NCI-H1436 treated with DMSO at 0.1 percent for 48 hours (cell line): ENCODE measurements at places on chromosomes 1 and 21.

DNA sequence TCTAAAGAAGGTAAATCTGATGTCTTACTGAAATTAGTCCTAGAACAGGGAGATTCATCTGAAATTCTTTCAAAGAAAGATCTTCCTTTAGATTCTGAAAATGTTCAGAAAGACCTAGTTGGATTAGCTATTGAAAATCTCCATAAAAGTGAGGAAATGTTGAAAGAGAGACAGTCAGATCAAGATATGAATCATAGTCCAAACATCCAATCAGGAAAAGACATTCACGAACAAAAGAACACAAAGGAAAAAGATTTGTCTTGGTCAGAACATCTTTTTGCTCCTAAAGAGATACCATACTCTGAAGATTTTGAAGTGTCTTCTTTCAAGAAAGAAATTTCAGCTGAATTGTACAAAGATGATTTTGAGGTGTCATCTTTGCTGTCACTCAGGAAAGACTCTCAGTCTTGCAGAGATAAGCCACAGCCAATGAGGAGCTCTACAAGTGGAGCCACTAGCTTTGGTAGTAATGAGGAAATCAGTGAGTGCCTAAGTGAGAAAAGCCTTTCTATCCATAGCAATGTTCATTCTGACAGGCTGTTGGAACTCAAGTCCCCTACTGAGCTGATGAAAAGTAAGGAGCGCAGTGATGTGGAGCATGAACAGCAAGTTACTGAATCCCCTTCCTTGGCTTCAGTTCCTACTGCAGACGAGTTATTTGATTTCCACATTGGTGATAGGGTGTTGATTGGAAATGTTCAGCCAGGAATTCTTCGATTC lies 61.6 kb upstream of the QSOX1 start:
- no peak for DNase-seq

- DNase-seq: no peak
These were observed 24.8 kb upstream of the TCEA3 start for GRCh38 chr1:23449306-23449705.

DNA sequence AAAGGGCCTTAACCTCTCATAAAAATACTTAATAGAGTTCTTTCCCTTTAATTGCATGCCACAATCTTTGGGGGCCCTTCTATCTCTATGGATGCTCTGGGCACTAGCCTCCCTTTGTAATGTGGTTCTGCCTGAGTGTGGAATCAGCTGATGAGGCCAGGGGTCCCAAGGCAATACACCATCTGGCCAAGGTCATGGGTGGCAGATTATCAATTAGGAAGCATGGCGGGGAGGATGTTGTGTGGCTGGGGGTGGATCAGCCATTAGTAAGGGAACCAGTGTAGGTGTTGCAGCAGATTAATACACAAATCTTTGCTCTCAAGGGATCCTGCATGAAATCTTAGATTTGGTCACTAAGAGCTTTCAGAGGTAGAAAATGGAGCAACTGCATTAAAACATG lies 35.3 kb downstream of the NHLH2 start:
- DNase-seq: no peak

GRCh38 chr1:21837476-21837875 lies 25.4 kb downstream of the LDLRAD2 start:
- DNase-seq: no peak

- no peak for DNase-seq
These were observed 5.6 kb downstream of the SLC5A9 start for GRCh38 chr1:48228156-48228555.

DNA sequence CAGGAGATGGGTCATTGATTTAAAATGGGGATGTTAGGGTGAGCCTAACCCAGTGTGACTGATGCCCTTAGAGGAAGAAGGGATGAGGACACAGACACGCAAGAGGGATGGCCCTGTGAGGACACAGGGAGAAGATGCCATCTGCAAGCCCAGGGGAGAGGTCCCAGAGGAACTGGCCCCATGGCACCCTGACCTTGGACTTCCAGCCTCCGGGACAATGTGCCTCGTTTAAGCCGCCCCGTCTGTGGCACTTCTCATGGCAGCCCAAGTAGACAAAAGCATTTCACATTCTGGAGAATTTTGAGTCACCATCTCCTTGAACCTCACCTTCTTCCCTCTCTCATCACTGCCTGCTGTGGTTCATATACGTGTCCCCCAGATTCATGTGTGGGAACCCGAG lies 20.1 kb upstream of the PCBP3 start:
- DNase-seq: no peak

DNA sequence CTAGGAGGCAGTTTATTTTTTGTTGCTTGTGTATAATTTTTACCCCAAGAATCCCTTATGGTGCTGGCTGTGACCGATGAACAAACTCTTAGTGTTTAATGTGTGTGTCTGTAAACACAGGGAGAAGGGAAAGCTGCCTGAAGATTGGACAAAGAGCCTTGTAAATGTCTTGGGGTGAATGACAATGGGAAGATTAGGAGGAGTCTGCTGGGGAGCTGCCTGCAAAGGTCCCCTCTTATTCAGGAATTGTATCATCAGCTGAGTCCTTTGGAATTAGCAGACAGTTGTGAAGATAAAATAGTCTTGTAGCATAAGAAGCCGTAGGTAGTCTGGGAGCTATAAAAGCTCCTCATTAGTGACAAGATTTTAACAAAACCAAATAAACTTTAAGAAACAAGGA lies 88.4 kb downstream of the RUNX1 start:
- DNase-seq: no peak

DNA sequence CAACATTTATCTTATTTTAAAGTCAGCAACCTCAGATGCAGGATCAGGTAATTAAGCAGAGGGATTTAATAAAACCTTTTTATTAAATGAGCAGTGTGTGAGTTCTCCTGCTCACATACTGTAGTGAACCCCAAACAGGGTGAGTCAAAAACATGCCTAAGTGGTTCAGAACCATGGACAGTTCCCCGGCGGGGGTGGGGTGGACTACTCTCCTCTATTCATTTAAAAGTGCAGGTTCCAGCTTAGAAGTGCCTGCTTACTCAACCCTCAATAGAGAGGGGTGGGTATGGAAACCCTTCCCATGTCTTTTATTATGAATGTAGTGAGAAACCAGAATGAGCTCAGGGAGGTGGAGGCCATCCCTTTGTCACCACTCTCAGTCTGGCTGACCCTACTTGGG lies 397.9 kb downstream of the HHAT start:
- DNase-seq: no peak

GRCh38 chr1:66690666-66691381 lies 61.4 kb upstream of the DYNLT5 start:
- DNase-seq: no peak

DNA sequence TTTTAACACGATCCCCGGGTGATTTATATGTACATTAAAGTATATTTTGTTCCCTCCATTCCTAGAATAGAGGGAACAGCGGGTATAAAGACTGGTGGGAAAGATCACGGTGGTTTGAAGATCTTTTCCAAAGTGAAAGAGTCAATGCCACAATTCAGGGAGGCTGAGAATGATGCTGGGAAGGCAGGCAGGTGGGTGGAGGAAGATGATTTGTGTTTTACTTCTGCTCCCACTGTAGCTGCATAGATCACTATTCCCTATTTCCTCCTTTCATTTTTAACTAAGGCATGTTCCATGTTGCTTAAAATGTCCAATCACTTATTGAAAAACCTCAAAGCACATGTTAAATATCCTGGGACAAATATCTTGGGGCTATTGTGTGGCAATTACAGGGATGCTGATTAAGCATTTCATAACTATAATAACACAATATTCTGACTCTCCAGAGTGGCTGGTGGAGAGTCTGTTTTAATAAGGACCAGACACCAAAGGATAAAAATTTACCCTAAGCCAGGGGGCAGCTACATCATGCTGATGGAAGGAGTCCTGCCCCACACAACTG lies 8.4 kb upstream of the LYST start:
- no peak for DNase-seq

GRCh38 chr1:44314452-44314851 lies 40.6 kb downstream of the ERI3 start:
- no peak for DNase-seq

GRCh38 chr1:48194801-48195200 lies 27.7 kb upstream of the SLC5A9 start:
- DNase-seq: no peak

- no peak for DNase-seq
These were observed 25.4 kb downstream of the PLA2G4A start for GRCh38 chr1:186854102-186854501.

DNA sequence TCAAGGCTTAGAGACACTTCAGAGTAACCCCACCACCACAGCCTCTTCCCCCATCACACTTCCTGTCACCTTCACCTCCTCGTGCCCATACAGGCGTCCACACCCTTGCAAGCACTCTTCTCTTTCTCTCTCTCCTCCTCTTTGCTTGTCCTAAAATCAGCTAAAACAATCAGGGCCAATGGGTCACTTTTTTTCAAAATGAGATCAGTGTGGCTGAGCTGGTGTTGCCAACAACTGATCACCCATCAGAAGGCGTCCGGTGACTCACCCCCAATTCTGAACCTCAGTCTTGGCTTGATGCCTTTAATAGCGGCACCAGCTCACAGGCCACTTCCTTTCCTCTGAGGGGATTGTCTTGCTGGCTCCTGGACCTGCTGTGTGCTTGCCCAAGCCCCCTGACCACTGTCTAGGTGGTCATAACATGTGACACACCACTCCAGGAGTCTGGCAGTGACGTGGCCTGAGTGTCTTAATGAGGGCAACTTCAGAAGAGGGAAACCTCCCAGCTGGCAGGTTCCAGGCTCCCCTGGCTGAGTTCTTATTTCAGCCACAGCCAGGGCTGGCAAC lies 1.6 kb downstream of the DRAXIN start:
- DNase-seq: no peak

GRCh38 chr1:17520473-17521319 lies 18.8 kb upstream of the ARHGEF10L start:
- DNase-seq: no peak

- no peak for DNase-seq
These were observed 10.3 kb downstream of the FHAD1 start for GRCh38 chr1:15257309-15257708.

- no peak for DNase-seq
These were observed 24.0 kb downstream of the PLCH2 start for GRCh38 chr1:2499986-2500596.

DNA sequence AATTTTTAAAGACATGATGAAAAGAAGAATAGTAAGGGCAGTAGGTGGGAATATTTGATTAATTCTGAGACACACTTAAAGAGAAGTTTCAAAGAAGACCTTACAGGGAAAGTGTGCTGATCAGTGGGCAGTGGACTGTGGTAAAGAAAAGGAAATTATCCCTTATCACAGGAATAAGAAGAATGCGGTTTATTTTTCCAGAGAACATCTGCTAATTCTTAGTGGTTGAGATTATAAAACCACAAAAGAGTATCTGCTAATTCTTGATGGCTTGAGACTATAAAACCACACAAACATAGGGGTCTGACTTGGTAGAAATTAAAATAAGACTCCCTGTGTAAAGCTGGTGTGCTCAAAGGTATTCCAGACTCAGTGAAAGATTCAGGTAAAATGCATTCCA lies 60.0 kb upstream of the KCTD3 start:
- no peak for DNase-seq

DNA sequence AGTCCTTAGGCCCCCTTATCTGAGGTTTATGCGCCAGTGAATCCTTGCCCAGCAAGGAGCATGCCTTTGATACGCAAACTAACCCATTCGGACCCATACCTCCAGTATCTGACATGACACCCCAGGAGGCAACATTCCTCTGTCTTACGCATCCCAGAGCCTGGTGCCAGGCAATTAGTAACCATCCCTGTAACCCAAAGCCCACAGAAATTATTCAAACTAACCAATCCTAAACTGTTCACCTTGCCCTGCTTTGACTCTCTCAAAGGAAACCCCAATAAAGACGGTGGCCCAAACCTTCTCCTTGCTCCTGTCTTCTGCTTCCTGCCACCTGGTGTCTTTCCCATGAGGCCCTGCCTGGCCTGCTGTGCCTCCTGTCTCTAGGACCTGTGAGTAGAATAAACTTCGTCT lies 36.4 kb downstream of the ZNF496 start:
- DNase-seq: no peak

DNA sequence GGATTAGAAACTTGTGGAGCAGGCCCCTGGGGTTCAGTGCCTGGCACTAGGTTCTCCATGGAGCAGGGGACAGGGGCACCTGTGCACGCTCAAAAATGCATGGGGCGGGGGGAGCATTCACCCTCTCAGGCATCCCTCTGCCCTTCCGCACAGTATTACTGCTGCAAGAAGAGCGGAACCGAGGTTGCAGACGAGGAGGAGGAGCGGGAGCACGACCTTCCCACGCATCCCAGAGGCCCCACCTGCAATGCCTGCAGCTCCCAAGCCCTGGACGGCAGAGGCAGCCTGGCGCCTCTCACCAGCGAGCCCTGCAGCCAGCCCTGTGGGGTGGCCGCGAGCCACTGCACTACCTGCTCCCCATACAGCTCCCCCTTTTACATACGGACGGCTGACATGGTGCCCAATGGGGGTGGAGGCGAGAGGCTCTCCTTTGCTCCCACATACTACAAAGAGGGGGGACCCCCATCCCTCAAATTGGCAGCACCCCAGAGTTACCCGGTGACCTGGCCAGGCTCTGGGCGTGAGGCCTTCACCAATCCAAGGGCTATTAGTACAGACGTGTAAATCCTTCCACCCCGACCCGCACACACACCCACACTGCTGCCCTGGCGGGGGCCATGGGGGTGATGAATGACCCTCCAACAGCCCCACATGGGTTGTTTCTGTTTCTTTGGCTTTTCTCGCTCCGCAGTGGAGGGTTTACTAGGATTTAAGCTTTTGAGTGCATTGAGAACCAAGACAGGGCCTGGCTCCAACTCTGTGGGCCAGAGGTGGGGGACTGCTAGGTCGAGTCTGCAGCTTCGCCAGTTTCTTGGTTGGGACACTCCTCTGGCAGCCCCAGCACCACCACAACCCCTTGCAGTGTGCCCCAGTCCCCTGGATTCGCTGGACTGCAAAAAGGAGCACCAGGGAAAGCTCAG lies 63.7 kb downstream of the TOR1AIP2 start:
- DNase-seq: no peak

- DNase-seq: no peak
These were observed at the start of gene HPCA for GRCh38 chr1:32886004-32886827. TSS of gene HPCA (plus strand) at chr1:32886491. CDS start at chr1:32888899, 2,408 bp downstream.

DNA sequence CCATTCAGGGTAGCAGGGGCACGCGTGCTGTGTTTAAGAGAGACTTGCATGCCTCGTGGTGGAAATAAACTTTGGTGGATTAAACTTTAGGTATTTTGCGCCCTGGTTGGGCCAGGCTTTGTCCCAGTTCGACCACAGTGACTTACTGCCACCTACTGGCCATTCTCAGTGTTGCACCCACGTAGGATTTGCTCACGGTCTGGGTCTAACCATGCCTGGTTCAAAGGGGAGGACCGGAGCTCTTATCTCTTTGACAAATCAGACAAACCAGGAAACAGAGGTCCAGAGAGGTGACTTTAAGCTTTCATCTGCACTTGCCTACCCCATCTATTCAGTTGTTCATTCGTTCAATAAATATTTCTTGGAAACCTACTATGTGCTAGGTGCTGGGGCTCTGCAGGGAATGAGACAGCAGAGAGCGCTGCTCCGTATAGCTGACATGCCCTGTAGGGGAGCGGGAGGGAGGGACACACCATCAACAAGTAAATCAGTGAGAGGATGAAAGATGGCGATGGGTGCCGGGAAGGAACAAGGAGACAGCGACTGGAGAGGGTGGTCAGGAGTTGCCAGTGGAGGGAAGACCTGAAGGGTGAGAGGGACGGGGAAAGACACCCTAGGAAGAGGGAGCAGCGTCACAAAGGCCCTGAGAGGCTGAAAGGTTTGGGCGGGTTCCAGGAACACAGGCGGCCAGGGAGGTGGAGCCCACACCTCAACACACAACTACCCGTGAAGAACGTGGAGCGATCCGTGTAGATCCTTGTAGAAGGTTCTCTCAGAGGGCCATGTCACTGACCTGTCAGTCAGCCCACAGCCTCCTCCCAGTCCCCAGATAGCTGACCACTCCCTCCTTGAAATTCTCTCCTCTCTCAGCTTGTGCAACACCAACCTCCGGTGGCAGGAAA lies 27.2 kb upstream of the TINAGL1 start:
- DNase-seq: peak; percentile 49

- DNase-seq: no peak
These were observed 32.8 kb upstream of the RUNX1 start for GRCh38 chr21:35081861-35082260.
